ENCODE measurements at places on chromosomes 2 and 18.

DNA sequence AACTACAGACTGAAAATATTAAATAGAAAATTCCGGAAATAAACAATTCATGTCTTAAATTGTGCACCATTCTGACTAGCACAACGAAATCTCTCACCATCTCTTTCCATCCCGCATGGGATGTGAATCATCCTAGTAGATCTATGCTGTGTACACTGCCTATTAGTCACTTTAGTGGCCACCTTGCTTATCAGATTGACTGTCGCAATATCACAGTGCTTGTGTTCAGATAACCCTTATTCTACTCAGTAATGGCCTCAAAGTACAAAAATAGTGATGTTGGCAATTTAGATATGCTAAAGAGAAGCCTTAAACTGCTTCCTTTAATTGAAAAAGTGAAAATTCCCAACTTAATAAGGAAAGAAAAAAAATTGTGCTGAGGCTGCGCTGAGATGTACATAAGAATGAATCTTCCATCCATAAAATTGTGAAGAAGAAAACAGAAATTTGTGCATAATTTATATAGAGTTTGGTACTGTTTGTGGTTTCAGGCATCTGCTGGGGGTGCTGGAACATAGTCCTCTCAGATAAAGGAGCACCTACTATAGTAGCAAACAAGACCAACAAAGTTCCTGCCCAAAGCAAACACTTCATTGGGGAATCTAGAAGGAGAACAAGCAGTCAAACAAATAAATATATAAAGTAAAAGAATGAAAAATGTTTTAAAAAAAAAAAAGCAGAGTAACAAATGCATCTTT lies 12.0 kb downstream of the PSMD1 start:
- peak; percentile 60 for DNase-seq

- no peak for DNase-seq
These were observed 2.9 kb upstream of the EVA1A start for GRCh38 chr2:75563591-75563990.

DNA sequence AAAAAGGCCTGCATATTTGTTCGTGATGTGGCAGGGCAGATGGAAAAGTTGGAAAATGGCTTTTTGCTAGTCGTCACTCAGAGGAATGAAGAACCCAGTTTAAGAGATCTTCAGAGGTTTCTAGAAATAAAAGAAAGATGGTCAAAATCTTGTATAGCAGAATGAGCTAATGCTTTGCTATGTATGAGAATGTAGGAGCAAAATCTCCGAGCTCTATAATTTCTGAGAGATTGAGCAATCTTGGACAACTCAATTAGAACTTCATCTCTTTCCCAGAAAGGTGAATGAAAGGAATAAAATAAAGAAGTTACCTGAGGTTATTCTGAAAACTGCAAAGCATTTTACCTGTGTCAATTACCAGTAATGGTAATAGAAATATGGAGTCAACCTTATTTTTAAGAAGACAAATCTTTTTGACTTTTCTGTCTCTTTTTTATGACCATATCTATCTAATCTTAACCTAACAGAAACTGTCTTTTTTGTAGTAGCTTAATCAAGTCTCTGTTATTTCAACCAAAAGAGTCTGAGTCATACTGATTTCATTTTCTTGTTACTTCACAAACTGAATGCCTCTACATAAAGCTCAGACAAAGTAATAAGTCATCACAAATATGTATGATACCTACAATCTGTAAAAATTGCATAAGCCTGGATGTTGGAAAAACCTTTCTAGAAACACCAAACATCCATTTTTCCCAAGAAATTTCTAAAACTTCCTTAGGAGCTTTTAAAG lies 32.5 kb downstream of the CCDC68 start:
- DNase-seq: peak; percentile 19

DNA sequence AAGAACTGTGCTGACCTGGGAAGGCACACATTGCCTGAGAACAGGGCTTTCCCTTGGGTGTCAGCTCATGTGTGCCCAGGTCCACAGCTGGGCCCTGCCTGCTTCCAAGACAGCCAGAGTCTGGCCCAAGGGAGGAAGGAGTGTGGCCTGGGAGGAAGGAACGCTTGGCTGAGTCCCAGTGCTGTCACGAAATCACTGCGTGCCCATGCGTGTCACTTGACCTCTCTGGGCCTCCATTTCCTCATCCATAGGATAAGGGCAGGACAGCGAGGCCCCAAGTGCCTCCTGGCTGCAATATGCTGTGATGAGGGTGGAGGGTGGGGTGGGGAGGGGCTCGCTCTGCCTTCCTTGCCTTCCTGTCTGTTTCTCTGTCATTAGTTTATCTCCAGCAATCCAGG lies 642 bp upstream of the KCNK3 start:
- DNase-seq: no peak

DNA sequence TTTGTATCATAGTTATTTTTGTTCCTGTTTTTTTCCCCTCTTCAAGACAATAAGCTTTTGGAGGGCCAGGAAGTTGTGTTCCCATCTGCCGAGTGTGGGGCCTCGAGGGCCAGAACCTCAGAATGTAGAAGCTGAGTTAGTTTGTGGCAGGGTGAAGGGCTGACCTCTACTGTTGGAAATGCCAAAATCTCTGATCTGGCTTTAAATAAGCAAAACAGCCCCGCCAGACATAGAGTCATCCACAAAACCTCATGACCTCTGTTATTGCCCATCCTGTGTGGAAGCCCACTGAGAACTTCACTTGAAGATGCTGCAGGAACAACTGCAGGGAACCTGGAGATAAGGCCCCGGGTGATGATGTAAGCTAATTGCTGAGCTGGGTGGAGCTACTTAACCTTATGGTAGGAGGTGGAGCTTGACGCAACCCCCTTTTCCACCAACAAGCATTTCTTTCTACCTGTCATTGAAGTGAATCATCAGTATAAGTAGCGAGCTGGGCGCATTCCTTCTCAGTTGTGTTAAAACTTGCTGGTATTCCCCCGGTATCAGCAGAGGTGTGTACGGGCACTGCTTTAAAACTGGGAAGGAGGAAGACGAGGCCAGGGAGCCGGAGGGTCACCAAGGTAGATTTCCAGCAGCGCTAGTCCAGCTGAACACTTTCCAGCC lies 177.2 kb downstream of the NEDD4L start:
- DNase-seq: peak; percentile 93
